ENCODE measurements at places on chromosomes 5 and 9.

DNA sequence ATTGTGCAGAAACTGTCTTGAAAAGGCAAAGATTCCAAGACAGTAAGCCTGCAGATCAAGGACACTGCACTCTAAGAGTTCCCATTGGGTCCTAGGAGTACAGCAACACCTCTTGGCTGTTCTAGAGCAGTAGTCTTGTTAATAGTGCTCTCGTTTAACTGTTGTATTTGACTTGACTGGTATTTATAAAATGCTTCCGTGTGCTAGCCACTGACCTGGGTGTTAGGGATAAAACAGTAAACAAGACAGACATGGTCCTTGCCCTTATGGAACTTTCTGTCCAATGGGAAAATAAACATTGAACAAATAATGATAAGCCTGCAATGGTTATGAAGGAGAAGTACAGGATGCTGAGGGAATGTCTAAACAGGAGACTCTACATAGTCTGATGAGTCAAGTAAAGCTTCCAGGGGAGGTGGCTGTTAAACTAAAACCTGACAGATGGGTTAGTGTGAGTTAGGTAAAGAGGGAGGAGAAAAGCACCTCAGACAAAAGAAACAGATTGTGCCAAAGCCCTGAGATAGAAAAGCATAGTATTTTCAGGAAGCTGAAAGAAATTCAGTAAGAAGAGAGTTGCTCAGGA is 33.3 kb downstream of the TDRD7 start:
- DNase-seq = no peak

DNA sequence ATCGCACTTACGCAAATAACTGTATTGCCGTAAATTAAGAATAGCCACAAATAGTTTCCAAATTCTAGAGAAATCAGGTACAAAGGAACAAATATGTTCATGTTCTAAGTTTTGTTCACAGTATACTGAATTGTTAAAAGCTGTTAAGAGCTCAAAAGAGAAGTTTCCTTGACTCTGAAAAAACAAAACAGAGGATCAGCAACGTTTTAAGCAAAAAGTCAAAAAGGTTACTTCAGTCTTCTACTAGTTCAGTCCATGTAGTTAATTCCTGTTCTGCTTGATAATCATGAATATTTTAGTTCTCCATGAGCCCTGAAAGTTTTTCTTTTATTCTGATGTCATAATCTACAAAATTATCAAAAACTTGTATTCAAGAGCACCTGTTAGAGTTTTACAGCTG is 128.6 kb upstream of the MAST4 start:
- no peak for DNase-seq

DNA sequence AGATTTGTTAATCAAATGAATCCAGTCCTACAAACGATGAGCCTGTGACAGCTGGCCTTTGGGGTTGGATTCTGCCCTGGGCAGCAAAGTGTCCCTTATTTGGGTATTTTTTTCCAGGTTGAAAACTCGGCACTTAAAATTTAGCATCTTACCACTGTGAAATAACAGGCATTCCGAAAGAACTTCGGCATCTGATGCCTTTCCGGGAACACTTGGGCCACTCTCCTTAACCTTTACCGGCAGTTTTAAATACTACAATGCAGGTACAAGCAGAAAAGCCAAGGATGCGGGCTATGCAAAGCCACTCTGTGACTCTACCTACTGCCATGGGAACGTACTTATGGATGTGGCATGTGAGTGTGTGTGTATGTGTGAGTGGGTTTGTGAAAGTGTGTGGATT is 1.0 kb upstream of the RASGRF2 start:
- DNase-seq = no peak

DNA sequence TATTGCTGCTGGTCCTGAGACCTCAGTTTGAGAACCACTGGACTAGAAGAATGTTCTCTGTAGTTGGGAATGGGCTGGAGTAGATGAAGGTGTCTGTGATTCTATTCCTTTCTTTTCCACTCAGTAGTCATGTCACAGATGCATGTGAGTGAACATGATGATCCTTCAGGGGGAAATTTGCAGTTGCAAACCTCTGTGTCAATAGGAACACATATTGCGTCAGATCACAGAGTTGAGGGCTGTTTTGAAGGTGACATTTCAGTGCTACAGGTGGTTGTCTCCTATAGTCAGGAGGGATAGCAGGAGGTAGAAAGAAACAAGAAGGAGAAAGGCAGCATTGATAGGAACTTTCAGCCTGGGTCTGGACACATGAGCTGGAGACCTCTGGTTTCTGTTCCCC is 239.3 kb downstream of the ARHGEF28 start:
- DNase-seq = no peak

GRCh38 chr5:124677374-124678351 is 68.8 kb downstream of the ZNF608 start:
- no peak for DNase-seq

GRCh38 chr5:40233268-40233667 is 446.4 kb upstream of the PTGER4 start:
- DNase-seq = peak; percentile 52

DNA sequence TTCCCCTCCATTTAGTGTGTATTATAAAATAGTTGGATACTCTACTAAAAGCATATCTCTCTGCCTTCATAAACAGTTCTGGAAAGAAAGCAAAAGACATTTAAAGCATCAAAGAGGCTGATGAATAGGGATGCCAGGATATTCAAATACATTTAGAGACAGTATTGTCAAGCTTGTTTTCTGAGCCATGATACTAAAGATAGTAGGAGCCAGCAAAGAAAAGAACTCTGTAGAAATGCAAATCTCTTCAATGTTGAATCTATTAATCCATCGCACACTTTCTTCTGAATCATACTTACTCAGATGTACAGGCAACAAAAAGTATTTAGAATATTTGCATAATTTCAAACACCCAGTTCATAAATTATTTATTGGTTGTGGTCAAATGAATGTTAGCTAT is 207.1 kb upstream of the MEF2C start:
- no peak for DNase-seq

- peak; percentile 50 for DNase-seq
Observed at GRCh38 chr5:96252596-96252995, 180.5 kb downstream of the PCSK1 start.

DNA sequence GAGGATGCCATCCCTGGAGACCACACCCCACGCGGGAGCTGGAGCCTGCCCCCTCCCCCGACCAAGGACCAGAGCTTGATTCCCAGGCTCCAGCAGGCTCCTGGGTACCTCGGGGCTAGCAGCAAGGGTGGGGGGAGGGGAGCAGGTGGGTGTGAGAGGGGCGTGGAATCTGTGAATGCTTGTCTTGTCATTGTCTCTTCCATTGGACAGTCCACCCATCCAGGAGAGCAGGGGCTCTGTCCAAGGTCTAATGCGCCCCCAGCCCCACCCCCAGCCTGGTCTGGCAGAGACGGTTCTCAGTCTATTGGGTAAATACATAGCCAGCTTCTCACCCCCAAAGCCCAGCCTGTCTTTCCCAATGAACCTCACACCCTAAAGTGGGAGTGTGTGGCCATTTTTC is 22.8 kb downstream of the URM1 start:
- no peak for DNase-seq

- no peak for DNase-seq
Observed at GRCh38 chr5:145872486-145872885, 328 bp downstream of the GRXCR2 start.
